HS-27A (cell line): ENCODE measurements at places on chromosomes 12 and 14.

DNA sequence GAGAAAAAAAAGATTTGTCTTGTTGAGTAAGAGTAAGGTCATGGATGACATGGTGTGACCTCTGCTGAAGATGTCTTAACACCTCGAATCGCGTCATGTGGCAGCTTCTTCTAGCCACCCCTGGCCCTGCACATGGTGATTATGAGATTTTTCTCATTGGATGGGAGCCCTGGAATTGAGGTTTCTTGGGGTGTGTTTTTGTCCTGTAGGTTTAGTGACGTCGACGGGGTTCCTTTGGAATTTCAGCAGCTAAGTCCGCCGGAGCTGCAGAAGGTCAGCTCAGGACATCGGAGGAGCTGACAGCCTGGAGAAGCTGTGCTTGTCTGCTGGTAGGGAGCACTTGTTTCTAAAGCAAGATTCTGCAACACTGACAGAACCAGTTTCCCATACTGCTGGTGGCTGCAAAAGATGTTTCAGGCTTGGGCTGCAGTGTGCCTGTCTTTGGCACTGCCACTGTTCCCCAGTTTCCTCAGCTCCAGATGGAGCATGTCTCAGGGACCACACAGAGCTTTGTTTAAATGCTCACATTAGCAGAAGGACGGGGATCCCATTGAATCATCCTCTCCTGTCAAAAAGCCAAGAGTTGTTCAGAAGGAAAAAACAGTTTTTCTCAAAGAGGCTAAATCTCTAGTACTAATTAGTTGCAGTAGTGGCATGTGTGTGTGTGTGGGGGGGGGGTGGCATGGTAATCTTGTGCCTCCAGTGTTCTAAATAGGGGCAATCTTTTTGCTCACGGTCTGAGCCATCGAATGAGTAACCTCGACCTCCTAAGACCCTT lies 5.2 kb upstream of the FOS start:
- DNase-seq, result no peak

DNA sequence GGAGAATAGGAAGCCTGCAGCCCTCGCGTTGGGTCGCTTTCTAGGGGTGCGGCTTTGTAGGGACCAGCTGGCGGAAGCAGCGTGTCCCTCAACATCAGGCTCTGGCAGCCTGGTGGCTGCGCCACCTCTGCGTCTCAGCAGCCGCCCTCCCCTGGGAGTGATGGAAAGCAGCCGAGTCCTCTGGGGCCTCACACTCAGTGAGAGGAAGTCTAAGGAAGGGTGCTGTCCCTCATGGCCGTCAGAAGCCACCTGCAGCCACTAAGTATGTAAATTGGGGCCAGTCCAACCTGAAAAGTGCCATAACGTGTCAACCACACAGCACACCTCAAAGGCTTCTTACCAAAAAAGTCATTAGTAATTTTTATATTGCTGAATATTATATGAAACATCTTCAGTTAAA lies 80.3 kb downstream of the WDR20 start:
- DNase-seq, result no peak

DNA sequence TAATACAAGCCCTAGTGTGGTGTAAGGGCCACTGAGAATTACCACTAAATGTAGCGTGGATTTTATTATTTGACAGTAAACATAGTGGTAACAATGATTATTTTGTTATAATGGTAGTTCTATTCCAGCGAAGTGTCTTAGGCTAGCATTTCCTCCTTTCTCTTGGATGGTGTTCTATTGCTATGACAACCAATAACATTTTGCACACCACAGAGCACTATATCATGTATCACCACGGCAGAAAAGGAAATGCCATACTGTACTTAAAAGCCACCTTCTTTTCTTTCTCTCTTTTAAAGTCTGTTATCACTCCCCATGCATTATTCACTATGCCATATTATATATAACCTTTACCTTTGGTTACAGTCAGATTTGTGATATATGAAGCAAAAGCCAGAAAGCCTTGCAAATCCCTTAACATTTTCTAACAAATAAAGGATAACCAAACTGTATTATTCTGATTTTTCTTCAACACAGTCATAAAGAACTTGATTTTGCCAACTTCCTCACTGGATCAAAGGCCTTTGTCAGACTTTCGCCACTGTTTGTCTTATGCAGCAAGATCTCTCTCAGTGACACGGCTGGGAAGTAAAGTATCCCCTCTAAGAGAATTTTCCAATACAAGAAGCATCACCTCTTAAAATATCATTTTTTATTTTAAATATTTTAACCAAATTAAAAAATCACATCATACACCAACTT lies 195.8 kb downstream of the FOXN3 start:
- DNase-seq, result no peak

DNA sequence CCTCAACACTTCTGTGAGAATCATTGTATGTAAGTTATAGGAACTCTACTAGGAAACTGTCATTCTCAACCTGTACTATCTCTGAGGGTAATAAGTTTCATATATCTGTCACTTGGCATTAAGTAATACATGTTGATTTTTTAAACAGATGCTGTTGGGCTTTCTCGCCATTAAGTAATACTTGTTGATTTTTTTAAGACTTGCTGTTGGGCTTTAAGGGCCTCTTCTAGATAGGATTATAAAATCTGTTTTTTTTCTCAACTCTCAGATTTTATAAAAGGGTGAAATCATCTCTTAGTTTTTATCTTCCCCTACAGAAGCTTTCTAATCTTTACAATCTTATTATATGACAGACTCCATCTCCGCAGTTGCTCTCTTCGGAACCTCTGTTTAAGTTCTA lies 5.6 kb downstream of the WASHC4 start:
- DNase-seq, result no peak

DNA sequence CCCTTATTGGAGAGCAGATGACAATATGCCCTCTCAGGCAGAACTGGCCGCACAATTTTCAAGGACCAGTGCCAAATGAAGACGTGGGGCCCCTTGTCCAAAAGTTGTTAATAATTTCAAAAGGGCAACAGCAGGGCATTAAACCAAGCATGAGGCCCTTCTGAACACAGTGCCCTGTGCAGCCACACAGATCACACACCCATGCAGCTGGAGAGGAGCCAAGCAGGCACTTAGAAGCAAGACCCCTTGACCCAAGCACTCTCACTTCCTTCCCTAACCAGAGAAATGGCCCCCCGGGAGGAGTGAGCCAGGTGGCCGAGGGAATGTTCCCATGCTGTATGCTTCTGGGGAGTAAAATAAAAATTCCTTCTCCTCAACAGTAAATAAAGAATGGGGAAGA lies 114.0 kb upstream of the TMPO start:
- DNase-seq, result no peak

DNA sequence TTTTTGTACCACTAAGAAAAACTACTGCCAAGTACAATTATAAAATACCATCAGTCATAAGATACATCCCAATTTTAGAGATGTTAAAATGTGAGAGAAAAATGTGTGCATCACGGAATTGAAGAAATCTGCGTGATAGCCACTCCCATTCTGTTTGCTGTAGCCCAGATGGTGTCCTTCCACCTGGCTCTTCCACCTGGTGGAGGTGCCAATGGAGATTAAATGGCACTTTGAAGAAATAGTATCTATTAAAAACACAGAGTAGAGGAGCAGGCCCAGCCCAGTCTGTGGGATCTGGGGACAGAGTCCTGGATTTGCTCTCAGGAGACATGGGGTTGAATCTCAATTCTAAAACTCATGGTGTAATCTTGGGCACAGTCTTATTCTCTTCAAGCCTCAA lies 35.5 kb downstream of the TSPAN11 start:
- DNase-seq, result no peak

GRCh38 chr12:110737532-110737931 lies 5.2 kb downstream of the PPP1CC start:
- DNase-seq, result no peak

DNA sequence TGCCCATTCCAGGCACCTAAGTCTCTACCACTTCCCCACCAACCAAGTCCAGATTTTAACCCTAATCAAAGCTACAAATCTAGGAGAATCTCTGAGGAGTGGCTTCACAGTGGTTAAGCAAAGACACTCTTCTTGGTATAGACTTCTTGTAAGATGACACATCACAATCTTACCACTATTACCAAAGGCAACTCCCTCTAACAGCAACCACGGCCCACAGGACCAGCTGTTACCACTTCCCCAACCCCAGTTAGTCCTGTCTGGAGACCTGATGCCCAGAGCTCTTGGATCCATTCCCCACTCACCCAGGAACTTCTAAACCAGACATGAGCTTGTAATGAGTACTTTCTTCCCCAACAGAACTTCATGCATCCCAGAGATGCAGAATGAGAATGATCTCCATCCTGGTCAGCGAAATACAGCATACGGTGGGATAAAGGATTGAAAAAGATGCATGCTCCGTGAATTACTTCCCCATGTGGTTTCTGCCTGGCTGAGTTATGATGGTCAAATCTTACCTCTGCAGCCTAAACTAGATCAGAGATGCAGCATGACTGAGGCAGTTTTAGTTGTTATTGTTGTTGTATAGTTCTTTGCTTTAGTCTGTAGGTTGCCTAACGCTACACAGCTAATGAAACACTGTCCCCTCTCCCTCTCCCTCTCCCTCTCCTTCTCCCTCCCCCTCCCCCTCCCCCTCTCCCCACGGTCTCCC lies 87.7 kb upstream of the FOXN3 start:
- DNase-seq, result peak; percentile 47

GRCh38 chr12:114335607-114336006 lies 70.3 kb downstream of the TBX5 start:
- DNase-seq, result no peak

DNA sequence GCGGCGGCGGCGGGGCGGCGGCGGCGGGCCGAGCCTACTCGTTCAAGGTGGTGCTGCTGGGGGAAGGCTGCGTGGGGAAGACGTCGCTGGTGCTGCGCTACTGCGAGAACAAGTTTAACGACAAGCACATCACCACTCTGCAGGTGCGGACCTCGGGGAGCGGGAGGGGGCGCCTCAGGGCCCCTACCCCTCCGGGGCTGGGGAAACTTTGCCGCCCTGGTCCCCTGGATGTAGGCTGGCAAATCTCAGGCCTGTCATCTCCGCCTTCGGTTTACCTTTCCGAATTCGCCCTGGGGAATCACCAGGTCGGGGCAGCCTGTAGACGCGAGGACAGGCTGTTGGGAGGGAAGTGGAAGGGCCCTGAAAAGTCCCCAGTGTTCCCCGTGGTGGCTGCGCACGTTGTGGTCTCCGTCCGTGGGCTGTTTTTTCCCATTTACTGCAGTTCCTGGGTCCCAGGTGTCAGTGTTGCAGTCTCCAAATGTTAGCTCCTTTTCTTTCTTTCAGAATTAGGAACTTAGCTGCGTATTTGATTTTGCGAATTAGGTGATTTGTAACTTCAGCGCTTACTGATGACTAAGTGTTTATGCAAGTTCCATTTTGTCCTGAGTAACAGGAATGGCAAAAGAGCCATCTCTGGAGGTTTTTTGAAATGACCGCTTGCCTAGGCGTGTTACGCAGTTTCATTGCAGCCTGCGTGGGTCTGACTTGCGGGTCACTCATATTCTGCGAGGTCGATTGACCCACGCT lies 656 bp downstream of the RAB21 start:
- no peak for DNase-seq

DNA sequence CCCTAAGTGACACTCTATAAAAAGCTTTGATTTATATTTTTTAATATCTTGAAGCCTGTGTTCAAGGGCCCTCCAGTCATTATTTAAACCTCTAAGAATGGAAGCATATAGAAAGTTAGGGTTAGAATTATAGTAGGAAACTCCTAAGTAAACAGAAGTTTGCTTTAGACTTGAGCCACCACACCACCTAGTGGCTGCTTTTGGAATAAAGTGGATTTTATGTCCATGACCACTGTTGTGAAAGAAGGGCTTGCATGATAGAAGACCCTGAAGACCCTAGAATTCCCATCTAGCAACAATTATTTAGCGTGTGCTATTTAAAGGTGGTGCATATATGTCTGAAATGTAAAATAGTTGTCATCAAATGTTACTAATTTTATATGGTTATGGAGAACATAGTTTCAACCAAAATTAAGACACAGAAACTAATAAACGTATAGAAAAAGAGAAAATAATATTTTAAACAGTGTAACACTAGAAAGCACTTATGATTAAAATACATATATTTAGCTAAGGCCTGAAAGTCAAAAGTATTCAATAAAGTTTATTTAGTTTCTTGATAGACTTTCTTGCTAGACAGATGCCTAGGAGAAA lies 21.3 kb downstream of the LRRIQ1 start:
- DNase-seq, result peak; percentile 11

- DNase-seq, result no peak
Observed at GRCh38 chr14:71665781-71666180, 266.4 kb upstream of the RGS6 start.

DNA sequence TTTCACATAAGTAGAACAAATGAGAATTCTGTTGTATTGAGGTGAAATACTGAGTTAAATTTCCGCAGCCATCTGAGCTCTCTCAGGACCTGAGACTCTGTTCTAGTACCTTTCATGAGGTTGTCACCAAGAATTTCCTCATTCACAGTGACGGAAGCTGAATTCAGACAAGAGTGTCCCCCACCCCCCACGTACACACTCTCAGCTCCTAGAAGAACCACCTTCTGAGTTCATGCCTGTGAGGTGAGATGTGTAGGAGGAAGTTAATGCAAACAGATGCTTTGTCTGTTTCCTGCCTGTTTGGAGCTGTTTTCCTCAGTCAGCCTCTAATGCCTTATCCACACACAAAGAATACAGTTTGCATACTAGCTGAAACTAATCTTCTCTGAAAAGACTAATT lies 18.2 kb downstream of the BICDL1 start:
- no peak for DNase-seq

DNA sequence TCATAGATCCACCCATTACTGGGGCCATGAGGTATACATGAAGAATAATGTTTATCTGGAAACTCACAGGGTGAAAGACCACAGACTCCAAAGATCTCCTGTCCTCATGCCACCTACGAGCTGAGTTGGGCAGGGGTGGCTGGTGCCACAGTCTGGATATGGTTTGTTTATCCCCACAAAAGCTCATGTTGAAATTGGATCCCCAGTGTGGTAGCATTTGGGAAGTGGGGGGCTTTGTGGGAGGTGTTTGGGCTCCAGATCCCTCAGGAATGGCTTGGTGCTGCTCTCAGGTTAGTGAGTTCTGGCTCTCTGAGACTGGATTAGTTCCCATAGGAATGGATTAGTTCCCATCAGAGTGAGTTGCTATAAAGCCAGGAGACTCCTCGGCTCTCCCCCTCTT lies 192.3 kb upstream of the FSCB start:
- no peak for DNase-seq

GRCh38 chr14:106209755-106210154 lies 683.4 kb downstream of the TMEM121 start:
- no peak for DNase-seq

DNA sequence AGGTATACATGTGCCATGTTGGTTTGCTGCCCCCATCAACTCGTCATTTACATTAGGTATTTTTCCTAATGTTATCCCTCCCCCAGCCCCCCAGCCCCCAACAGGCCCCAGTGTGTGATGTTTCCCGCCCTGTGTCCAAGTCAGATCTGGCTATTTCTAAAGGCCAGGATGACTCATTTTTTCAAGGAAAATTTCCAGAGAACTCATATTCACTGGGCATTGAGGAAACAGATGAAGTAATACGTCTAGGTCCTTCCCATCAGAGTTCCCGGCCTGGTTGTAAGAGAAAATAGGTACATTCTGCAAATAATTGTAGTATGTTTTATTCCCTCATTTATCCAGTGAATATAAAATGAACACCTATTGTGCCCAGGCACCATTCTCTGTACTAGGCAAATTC lies 345.2 kb downstream of the BCL11B start:
- no peak for DNase-seq
